Activated naive CD4-positive, alpha-beta T cell treated with anti-CD3 and anti-CD28 coated beads, Interleukin-2, amount 50 U/mL, for 16 hours (primary cell): ENCODE measurements at places on chromosomes 13 and 19.

DNA sequence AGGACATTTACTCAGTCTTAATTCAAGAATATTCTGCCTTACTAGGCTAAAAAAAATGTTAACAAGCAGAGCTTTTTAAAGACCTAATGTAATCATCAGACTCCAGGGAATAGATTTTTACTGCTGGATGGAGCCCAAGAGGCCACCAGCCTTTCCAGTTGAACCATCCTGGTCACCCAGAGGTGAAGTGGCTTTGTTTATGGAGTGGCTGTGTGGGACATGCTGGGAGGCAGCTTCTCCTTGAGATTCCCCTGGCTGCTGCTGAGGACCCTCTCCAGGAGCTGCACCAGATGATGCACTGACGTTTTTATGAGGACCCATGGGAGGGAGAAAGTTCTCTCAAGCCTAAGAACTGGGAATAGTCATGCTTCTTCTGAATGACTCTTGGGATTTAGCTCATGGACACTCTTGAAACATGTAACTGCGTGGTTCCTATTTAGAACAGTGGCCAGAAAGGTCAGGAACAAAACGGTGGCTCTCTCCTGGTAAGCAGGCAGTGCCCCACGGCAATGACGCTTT lies 205.9 kb upstream of the MIR17HG start:
- no peak for DNase-seq

DNA sequence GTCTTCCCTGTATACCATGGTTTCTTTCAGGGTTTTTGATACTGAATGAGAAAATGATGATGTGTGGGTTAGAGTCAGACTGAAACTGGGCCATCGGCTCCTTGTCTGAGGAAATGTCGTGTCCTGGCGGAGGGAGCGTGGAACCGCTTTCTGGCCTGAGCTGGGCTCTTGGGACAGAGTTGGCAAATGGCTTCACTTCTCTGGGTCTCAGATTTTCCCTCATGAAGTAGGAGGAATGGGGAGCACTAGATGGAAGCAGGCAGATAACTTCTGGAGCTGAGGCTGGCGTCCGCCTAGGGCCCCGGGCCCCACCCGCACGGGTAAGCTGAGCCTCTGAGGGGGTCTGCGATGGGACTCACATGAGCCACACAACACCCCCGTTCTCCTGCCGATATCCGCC lies 133.3 kb upstream of the WASF3 start:
- no peak for DNase-seq

GRCh38 chr13:35356572-35356971 lies 119.9 kb downstream of the MAB21L1 start:
- no peak for DNase-seq

GRCh38 chr19:56383826-56384605 lies 9.3 kb downstream of the ZNF582 start:
- no peak for DNase-seq

- peak; percentile 17 for DNase-seq
Measured at GRCh38 chr19:39704181-39705044, at the start of gene LGALS14. Gene LGALS14, plus strand, starts transcription at chr19:39704481. Its CDS starts 48 bp downstream, at chr19:39704529.
